ENCODE measurements at places on chromosomes 16 and 17.

GRCh38 chr16:10575506-10576130 lies 4.8 kb downstream of the EMP2 start:
- DNase-seq, result no peak

- no peak for DNase-seq
These were observed 12.8 kb upstream of the RAP1GAP2 start for GRCh38 chr17:2783310-2784030.

GRCh38 chr17:11720816-11721215 lies 122.5 kb downstream of the DNAH9 start:
- no peak for DNase-seq

DNA sequence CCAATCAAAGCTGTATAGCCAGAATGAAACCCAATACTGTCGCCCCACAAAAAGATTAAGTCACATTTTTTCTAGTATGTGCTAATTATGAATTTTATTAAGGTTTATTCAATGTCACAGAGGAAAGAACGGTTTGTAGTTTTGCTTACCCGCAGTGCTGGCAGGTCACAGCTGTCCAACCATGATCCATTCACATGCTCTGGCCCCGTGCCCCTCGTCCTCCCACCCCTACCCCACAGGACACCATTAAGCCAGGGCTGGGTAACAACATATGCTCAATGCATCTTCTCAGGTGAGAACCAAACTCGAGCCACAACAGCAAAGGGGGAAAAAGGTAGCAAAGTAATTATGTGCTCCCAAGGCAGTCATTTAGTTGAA lies 589 bp upstream of the FBF1 start:
- DNase-seq, result no peak

DNA sequence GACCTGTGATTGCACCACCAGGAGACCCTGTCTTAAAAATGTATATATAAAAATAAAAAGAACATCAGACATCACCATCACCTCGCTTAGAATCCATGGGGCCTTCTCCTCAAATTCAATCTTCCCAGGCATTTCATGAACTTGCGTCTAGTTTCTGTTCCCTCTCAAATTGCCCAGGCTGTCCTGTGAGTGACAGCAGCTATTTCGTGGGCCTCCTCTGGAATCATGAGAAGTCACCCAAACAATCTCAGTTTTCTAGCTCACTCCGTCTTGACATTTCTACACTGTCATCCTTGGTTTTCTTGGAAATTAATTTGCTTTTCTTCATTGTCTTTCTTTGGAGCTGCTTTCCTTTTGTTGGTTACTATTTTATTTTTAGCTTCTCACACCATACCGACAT lies 7.3 kb downstream of the SLC52A1 start:
- DNase-seq, result no peak

DNA sequence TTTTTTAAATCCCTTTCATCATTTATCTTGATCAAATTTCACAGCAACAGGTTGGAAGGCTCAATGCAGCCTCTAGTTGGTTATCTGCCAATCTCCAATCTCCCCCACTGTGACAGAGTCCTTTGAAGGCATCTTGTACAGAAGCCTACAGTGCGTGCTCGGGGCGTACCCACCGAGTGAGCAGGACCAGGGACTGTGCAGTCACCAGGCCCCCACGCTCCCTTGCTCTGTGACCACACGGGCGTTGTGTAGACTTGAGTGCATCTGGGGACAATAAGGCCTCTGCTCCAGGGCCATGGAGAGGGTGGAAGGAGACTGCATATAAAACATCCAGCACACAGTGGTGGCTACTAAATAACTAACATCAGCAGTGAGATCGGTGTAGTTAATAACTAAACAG lies 63.4 kb downstream of the GTF3C1 start:
- DNase-seq, result no peak

- DNase-seq, result no peak
These were observed 8.2 kb downstream of the MIEN1 start for GRCh38 chr17:39722104-39722503.

DNA sequence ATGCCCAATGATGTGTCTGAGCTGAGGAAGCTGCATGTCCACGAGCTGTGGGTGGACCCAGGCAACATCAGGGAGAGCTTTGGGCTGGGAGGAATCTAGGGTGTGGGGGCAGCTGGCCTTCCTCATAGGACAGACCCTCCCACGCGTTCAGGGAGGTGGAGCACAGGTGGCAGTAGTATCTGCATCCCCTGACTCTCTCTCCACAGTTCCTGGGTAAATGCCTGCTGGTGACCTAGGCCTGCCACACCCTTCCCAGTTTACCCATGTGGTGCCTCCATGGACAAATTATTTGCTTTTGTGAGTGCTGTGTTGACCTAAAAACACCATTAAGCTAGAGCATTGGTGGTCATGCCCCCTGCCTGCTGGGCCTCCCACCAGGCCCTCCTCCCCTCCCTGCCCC lies 3.2 kb downstream of the HBM start:
- no peak for DNase-seq

DNA sequence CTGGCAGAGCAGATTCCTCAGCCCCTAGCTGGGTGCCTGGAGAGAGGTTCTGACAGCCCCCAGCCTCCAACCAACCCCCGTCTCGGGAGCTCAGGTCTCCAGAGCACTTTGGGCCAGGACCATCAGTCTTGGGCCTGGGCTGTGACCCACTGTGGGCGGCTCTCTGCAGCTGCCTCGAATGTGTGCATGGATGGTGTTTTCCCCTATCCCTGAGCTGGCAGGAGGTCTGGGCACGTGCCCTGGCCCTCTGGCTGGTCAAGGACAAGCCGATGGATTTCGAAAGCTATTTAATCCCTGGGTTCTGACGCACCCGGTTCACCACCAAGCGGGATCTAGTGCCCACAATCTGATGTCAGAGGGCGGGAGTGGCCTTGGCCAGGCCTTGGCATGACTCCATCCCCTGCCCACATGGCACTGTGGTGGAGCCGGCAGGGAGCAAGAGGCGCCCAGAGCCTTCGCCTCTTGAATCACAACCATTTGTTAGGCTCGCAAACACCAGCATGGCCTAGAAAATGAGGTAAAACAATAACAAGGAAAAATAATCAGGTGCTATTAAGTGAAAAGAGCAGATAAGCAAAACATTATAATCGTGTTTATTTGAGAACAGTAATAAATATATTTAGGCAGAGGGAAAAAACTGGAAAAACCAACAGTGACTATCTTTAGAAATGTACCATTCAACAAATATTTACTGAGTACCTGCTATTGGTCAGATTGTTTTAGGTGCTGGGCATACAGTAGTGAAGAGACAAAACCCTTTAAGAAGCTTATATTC lies 69.3 kb upstream of the TOB1 start:
- DNase-seq, result no peak

GRCh38 chr17:75525806-75526554 lies 483 bp downstream of the LLGL2 start:
- DNase-seq, result no peak

GRCh38 chr16:4976611-4977145 lies 18.5 kb downstream of the SEC14L5 start:
- no peak for DNase-seq

GRCh38 chr16:398561-399339 lies 1.8 kb downstream of the NME4 start:
- no peak for DNase-seq

- no peak for DNase-seq
These were observed 20.1 kb downstream of the UNC119 start for GRCh38 chr17:28532050-28532960.

DNA sequence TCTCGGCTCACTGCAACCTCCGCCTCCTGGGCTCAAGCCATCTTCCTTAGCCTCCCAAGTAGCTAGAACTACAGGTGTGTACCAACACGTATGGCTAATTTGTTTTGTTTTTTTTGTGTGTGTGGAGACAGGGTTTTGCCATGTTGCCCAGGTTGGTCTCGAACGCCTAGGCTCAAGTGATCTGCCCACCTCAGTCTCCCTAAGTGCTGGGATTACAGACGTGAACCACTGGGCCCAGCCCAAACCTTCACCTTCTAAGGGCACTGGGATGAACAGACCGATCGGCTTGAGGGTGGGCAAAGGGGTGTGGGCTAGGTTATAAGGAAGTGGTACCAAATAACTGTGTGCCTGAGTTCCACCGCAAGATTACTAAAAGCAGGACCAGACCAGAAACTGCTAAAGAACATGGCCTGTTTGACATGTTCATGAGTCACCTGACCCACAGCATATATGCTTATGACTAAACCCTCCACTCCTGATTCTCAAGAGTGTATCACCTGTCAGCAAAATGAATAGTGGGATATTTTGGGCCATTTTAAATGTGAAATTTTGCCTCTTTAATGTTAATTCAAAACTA lies 8.1 kb downstream of the TMEM97 start:
- DNase-seq, result no peak

- DNase-seq, result no peak
These were observed 139.0 kb downstream of the STX8 start for GRCh38 chr17:9436630-9437029.

DNA sequence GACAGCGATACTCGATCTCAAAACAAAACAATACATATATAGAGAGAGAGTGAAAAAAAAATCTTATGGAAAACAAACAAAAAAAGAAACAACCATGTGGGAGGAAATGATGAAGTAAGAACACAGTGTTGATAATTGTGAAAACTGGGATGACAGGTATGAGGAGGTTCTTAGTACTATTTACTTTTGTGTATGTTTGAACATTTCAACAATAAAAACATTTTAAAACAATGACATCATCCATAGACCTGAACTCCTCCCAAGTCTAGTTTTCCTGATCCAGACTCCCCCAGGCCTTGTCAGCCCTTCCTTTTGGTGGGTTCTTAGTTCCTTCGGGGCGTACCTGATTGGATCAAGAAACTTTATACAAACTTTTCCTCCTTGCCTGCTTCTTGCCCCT lies 51.7 kb downstream of the CCDC42 start:
- no peak for DNase-seq

DNA sequence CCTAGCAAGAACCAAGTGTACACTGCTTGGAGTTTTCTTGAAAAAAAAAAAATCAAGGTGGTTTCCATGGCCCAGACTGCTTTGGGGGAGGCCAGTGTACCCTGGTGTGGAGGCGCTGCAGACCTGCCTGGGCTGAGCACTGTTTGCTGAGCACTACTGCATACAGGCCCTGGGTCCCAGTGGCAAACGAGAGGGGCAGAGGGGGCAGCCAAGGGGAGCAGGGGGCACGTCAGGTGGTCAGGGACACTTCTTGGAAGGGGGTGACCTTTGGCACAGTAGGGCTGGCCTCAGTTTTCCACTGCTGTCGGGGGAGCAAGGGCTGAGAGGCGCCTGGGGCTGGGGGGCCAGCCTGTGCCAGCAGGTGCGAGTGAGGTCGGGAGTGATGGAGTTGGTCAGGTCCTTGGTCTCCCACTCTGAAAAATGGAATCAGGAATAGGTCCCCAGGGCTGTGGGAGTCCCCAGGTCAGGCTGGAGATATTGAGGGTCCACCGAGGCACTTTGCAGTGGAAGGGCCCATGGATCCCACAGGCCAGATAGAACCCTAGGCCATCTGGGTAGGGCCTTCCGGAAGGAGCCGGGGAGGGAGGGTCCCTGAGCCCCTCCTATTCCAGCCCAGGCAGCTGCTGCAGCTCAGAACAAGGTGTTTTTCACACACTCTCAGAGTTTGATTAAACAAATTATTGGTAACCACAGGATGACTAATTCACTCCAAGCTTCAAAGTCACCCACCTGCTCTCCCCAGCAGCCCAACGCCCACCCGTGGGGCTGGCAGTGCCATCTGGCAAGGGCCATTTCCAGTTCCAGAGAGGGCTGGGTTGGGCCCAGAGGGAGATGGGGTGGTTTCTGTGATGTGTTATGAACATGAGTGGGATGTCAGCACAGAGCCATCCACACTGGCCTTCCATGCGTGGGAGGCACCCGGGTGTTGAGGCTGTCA lies 3.5 kb downstream of the ZFPM1 start:
- DNase-seq, result no peak

- peak; percentile 27 for DNase-seq
These were observed at the start of gene MPP2 for GRCh38 chr17:43907425-43907981. Gene MPP2 (minus strand): TSS chr17:43907536. CDS start chr17:43904460, 3,076 bp downstream.

DNA sequence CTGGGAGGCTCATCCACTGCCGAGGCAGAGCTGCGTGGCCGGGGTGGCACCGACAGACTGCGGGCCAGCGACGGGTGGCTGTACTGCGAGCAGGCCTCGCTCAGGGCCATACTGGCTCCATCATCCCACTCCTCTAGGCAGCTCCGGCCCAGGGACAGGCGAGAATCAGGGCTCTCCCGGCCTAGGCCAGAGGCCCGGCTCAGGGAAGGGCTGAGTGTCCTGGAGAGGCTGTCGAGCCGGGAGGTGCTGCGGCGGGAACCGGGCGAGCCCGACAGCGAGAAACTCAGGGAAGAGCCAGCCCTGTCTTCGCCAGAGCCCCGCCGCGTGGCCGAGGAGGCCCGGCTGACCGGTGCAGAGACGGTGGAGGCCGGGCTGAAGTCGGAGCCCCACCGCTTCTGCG lies 37.4 kb downstream of the PIPOX start:
- no peak for DNase-seq

- no peak for DNase-seq
These were observed 55.7 kb downstream of the PAFAH1B1 start for GRCh38 chr17:2649191-2649590.

GRCh38 chr16:79468121-79468552 lies 132.4 kb downstream of the MAF start:
- DNase-seq, result no peak

DNA sequence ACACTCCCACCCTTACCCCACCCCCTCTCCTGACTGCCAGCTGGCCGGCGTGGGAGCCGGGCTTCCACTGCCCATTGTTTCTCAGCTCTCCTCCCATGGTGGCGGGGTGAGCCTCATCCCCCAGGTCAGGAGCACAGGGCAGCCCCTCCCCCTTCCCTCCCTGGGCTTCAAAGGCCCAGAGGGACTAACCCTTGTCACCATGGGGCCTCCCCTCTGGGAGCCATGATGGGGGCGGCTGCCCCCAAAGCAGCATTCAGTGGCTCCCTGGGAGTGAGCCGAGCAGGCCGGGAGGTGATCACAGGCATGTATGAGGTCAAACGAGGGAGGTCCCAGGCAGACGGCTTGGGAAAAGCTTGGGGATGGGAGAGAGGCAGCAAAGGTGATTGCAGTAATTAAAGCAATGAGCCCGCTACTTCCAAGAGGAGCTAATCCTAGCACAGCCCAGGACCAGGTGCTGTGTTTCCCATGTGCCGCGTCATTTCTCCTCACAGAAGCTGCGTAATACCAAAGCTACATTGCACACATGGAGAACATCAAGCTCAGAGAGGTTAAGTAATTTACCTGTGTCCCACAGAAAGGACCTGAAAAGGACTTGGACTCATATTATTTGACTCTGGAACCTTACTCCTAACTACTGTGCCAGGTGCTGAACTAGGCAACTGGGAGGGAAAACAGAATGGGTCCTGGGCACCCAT lies 24.5 kb downstream of the CDK5RAP3 start:
- DNase-seq, result no peak

- DNase-seq, result no peak
These were observed 59.3 kb upstream of the CORO6 start for GRCh38 chr17:29682054-29682453.

GRCh38 chr17:27985306-27985705 lies 57.2 kb upstream of the NLK start:
- no peak for DNase-seq

DNA sequence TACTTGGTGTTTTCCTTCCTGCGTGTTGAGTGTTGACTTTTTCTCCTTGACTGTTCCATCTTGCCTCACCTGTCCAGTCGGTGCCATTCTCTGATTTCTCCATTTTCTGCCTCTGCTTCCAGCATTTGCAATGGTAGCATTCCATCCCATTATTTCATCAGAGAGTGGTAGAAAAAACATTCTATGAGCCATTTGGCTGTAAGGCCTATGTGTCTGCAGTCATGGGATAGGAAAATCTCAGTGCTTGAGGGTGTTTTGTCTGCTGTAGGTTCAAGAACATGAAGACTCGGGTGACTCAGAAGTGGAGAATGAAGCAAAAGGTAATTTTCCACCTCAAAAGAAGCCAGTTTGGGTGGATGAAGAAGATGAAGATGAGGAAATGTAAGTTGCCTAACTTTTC lies 2.7 kb downstream of the UTP18 start:
- DNase-seq, result no peak
